NB4 (cell line): ENCODE measurements at places on chromosomes 12 and 14.

DNA sequence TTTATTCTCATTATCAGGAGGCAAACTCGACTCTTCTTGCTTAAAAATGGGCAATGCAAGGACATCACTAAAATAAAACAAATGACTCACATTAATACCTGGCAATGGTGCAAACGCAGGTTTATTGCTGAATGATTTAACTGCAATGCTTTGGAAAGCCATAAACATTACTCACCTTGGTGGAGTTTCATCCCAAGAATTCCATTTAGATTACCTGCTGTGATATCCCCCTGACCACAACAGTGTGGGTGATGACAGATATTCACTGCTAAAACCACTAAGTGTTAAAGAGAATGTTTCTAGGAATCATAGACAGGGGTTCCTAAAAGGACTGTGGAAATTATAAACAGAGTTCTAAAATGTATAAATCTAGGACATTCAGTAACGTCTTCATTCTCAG is 35.3 kb upstream of the CSRNP2 start:
- DNase-seq, result no peak

DNA sequence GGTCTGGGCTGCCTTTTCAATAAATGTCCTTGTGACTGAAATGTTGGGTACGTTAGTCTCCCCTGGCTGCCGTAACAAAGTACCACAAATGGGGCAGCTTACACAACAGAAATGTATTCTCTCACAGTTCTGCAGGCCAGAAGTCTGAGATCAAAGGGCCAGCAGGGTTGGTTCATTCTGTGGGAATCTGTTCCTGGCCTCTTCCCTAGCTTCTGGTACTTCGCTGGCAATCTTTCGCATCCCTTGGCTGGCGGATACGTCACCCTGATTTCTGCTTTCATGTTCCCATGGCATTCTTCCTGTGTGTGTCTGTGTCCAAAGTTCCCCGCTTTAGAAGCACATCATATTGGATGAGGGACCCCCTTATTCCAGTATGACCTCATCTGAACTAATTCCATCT is 95.8 kb upstream of the NCOR2 start:
- DNase-seq, result no peak

DNA sequence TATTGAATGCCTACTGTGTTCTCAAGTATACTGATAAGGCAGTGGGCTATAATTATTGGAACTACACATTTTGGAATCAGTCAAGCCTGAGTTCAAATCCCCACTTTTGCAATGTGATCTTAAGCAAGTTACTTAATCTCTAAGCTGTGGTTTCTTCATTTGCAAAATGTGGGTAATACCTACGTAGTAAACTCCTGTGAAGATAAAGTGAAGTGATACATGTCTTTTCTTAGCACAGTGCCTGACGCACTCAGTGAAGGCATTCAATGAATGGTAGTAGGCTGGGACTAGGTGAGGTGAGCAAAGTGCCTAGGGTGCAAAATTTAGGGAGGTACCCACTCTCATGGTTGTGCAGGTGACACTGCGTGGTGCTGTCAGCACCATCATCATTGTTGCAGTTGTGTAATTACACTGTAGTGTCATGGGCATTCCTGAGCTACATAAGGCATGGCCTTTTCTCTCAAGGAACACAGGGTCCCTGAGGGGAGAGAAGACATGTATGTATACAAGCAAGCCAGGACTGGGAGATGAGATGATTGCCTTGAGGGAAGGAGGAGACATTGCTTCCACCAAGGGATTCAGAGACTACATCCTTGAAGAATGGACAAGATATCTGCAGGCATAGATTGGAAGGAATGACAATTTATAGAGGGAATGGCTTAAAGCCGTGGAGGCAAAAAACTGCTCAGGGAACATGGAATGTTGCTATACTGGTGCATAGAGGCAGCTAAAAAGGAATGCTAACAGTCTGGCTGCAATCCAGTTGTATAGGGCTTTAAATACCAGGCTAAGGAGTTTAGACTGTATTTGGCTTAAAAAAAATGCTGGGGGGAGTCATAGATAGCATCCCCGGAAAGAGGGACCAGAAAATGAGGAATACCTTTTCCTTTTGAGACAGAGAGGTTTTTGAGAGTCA is 129.2 kb upstream of the ARHGAP5 start:
- DNase-seq, result no peak

DNA sequence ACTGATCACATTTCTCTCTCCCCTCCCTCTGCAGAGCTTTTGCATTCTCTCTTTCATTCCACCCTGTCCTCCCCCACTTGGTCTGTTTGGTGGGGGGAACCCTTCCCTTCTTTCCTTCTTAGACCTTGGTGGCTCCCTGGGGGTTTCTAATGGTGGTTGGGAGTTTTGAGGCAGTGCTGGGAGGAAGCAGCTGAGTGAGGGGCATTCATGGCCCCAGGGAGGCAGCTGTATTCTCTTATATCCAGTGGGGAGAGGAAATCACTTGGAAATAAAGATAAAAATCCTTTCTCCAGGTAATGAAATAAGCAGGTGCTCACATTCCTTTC is 13.3 kb downstream of the NGDN start:
- DNase-seq, result no peak

DNA sequence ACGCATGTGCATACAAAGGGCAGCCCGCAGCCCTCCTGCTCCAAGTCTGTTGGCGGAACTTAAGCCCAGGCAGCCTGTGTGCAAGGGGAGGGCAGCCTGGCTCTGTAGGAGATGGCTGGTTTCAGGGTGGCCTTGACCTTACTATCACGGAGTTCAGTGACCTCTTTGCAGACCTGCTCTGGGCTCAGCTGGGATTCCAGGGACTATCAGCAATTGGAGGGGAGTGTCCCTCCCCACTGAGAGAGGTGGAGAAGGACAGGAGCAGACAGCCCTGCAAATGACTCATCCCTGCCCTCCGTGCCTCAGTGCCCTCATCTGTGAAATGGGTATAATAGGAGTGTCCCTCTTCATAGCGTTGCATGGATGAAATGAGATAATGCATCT is 66.2 kb upstream of the DLK1 start:
- DNase-seq, result no peak

DNA sequence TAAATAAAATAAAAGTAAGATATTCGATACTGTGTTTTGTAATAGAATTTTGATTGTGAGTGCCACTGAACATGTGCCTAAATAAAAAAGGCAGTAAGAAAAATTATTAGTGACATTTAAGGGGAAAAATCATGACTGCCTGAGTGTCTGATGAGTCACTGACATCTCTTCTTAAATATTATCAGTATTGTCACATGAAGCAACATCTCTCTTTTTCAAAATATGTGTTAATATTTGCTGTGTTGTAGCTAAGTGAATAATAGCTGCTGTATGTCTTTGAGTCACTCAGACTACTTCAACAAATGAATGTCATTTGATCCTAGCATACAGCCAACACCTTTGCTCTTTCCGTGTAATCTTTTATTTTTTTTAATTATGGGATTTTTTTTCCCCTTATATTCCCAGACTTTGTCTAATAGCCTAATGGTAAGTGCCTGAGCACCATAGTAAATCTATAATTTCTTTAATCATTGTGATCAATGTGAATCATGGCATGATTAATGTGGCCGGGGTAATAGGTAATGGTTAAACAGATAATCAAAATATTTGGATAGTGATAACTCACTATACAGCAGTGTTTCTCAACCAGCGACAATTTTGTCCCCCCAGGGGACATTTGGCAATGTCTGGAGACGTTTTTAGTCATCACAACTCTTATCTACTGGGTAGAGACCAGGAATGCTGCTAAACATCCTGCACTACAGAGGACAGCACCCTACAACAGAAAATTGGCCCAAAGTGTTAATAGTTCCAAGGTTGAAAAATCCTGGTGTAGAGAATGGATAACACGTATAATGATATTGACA is 11.7 kb upstream of the OTX2 start:
- no peak for DNase-seq

- no peak for DNase-seq
Measured at GRCh38 chr14:35287431-35288013, 4.7 kb upstream of the PSMA6 start.

- DNase-seq, result peak; percentile 43
Measured at GRCh38 chr12:5965950-5966383, 20.9 kb upstream of the ANO2 start.

DNA sequence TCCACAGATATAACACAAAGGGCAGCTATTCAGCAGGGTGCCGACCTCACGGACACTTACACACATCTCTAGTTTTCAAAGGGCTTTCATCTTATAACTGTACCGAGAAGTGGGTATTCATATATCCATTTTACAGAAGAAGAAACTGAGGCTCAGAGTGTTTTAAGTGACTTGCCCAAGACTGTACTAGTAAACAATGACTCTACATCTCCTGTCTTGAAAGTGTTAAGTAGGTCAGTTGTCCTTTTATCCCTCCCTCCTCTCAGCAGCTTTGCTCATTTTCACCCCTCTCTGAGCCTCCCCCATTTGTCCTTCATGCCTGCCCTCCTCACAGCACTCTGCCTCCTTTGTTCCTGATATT is 13.8 kb downstream of the CFAP251 start:
- no peak for DNase-seq

DNA sequence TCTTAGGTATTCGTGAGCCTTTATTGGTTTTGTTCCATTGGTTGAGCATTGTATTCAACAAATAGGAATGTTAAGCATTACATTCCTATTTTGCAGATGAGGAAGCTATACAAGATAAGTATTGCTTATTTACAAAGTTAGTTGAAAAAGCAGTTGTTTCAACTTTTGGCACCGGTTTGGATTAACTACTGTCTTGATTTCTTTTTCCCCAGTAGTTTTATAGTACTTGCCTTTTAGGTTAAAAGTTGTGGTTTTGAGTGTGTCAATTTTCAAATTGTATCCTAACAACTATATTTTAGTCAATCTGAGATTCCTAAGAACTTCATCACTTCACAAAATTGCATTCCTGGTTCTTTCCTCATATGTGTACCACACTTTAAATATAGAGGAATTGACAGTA is 23.8 kb upstream of the MBIP start:
- DNase-seq, result no peak

- DNase-seq, result no peak
Measured at GRCh38 chr14:60863249-60863648, 117.6 kb downstream of the TRMT5 start.

GRCh38 chr12:30652034-30652696 is 43.5 kb downstream of the IPO8 start:
- no peak for DNase-seq

GRCh38 chr14:68580671-68581070 is 212.2 kb downstream of the ZFP36L1 start:
- no peak for DNase-seq

GRCh38 chr14:88002421-88003075 is 2.4 kb upstream of the GPR65 start:
- DNase-seq, result peak; percentile 74

DNA sequence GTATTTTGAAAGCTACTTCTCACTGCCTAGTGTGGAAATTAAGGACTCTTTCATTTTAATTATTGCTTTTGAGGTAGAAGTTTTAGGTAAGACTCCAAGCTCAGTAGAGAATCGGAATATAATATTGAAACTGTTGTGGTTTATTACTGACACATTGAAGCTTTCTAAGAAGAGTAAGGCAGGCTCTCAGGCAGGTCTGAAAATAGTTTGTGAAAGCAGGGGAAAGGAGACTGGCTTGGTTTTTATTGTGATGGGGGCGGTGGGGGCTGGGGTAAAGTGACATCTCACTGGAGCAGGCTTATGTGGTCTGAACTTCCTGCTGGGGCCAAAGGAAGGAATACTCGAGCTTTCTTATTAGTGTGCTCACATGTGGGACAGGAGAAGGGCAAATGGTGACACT is 79.5 kb downstream of the OTOGL start:
- DNase-seq, result no peak

- peak; percentile 51 for DNase-seq
Measured at GRCh38 chr14:45426685-45427282, 173.8 kb upstream of the MIS18BP1 start.

DNA sequence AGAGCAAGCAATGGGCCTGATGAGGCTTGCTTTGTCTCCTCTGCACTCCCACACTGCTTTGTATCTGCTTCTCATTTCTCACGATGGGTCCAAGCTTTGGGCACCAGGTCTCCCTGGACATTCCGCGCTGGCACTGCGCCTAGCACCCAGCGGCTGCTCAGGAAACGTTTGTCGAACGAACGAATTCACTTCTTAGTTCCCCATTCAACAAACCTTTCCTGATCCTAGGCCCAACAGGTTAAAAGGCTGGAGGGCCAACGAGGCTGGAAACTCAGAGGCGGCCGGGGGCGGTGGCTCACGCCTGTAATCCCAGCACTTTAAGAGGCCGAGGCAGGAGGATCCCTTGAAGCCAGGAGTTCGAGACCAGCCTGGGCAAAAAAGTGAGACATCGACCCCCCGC is 1.0 kb upstream of the GLRX5 start:
- DNase-seq, result peak; percentile 56

GRCh38 chr14:64970776-64971477 is 1.2 kb downstream of the RAB15 start:
- DNase-seq, result no peak

- DNase-seq, result no peak
Measured at GRCh38 chr12:17370621-17371020, 719.4 kb downstream of the RERGL start.

DNA sequence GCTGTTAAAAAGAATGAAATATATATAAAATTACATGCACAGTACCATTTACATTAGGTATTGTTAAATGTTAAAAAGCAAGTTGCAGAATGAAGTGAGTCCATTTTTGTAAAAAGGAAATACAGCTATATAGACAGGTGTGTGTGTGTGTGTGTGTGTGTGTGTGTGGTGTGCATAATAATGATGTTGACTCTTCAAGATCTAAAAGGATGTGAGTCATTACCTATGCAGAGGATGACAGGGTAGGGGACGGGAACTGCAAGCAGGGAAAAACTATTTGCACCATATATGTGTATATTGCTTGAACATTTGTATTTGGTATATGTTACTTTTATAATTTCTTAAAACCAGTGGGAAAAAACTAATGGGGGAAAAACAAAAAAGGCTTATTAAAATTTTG is 3.1 kb downstream of the C14orf39 start:
- peak; percentile 15 for DNase-seq

- no peak for DNase-seq
Measured at GRCh38 chr12:113512568-113512967, 40.9 kb upstream of the LHX5 start.

DNA sequence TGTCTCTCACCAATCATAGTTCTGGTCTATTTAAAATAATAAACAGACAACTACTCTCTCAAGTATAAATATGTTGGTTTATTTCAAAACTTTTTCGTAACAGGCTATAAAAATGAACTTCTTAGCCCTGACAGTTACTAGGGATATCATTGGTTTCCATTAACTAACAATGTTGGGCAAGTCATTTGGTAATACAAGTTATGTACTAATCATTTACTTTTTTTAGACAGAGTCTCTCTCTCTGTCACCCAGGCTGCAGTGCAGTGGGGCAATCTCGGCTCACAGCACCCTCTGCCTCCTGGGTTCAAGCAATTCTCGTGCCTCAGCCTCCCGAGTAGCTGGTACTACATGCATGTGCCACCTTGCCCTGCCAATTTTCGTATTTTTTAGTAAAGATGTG is 14.6 kb upstream of the KANSL2 start:
- DNase-seq, result no peak

GRCh38 chr12:122032580-122032979 is 10.9 kb downstream of the BCL7A start:
- DNase-seq, result no peak

DNA sequence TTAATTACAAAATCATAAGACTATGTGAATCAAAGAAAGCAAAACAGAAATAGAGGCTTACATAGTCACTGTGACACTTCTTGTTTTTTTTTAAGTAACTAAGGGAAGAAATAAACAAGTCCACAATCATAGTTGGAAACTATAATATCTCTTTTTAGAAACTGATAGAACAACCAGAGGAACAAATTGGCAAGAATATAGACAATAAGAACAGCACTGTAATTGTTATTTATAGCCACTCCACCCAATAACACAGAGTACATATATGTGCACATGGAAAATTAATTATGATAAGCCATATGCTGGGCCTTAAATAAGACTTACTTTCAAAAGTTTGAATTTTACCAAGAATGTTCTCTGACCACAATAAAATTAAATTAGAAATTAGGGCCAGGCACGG is 101.1 kb downstream of the PLEKHG7 start:
- DNase-seq, result no peak
